ENCODE measurements at places on chromosomes 3 and 15.

DNA sequence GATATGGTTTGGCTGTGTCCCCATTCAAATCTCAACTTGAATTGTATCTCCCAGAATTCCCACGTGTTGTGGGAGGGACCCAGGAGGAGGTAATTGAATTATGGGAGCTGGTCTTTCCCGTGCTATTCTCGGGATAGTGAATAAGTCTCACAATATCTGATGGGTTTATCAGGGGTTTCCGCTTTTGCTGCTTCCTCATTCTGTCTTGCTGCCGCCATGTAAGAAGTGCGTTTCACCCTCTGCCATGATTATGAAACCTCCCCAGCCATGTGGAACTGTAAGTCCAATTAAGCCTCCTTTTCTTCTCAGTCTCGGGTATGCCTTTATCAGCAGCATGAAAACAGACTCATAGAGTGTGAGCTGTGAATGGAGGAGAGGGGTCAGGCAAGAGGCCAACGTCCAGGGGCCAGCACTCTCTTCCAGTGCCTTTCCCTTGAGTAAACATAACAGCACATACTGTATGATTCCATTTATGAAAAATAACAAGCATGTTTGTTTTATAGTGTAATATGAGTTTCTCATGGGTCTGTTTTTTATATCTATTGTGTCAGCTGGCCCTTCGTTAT is 16.3 kb upstream of the LCTL start:
- DNase-seq = no peak

- no peak for DNase-seq
Observed at GRCh38 chr3:1532935-1533606, 440.2 kb downstream of the CNTN6 start.

GRCh38 chr3:149806171-149806778 is 6.7 kb upstream of the RNF13 start:
- no peak for DNase-seq

- no peak for DNase-seq
Observed at GRCh38 chr3:140896997-140897396, 44.6 kb upstream of the SLC25A36 start.

DNA sequence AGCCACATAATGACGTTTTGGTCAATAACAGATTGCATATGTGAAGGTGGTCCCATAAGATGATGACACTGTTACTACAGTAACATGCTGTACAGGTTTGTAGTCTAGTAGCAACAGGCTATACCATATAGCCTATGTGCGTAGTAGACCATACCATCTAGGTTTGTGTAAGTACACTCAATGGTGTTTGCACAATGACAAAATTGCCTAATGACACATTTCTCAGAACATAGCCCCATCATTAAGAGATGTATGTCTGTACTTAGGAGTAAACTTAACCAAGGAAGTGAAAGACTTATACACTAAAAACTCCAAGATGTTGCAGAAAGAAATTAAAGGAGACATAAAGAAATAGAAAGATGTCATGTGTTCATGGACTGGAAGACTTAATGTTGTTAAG is 66.2 kb downstream of the RPLP1 start:
- DNase-seq = no peak

GRCh38 chr15:65837301-65838294 is 31.7 kb upstream of the RAB11A start:
- no peak for DNase-seq

Data from NCI-H146 (cell line).